Adrenal gland (tissue), 19 donors: ENCODE measurements at places on chromosomes 13 and 19.

DNA sequence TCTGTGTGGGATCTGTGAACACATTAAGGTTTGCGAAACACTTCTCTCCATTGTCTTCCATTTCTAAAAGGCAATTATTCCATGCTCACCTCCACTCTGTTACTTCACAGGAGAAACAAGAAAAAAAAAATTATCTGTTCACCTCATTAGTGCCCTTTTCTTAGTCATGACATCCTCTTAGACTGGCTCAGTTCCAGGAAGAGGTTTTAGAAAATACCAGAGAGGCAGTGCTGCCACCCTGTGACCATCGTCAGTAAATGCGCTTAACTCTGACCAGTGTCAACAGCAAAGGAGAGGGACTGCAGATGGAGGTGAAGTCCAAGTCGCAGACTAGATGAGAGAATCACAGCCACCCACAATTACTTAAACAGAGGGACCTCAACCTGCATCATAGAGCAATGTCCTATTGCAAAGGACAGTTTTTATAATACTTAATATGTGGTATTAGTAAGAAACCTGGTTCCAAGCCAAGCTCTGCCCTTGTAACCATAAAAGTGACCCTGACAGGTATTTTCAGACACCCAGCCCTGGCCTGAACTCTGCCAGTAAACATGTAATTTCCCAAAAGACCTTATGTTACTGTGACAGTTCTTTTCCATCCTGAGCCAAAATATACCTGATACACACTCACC lies 19.4 kb downstream of the CEACAM21 start:
- H3K36me3 ChIP-seq, result no peaks in the 10 kb centered on the region
- no peaks in the 10 kb centered on the region for H3K4me1 ChIP-seq
- DNase-seq, result peak; percentile 41

- peaks cover 16% of the 10 kb centered on the region for H3K4me1 ChIP-seq
- H3K27ac ChIP-seq, result peak within 1 kb of the TSS; percentile 4
- peak; percentile 78 for DNase-seq
- H3K4me3 ChIP-seq, result no peak within 1 kb of the TSS
- no peaks in the 10 kb centered on the region for H3K36me3 ChIP-seq
These were observed at the start of gene ARL11 for GRCh38 chr13:49627831-49628652. TSS of gene ARL11 (plus strand) at chr13:49628507. CDS start at chr13:49630448, 1,941 bp downstream.

GRCh38 chr19:8421484-8422461 lies 8.7 kb downstream of the MARCHF2 start:
- peaks cover 8% of the 10 kb centered on the region for H3K4me1 ChIP-seq
- H3K4me3 ChIP-seq, result no peak overlapping the region
- peak overlapping the region; percentile 16 for H3K27ac ChIP-seq

GRCh38 chr13:73870036-73870741 lies 264.0 kb downstream of the KLF12 start:
- H3K4me1 ChIP-seq, result no peaks in the 10 kb centered on the region
- no peak overlapping the region for H3K4me3 ChIP-seq
- no peaks in the 10 kb centered on the region for H3K27me3 ChIP-seq
- H3K27ac ChIP-seq, result no peak overlapping the region
- DNase-seq, result no peak

- no peaks in the 10 kb centered on the region for H3K27me3 ChIP-seq
- no peaks in the 10 kb centered on the region for H3K36me3 ChIP-seq
- no peak overlapping the region for H3K27ac ChIP-seq
- DNase-seq, result no peak
- H3K4me3 ChIP-seq, result no peak overlapping the region
- H3K4me1 ChIP-seq, result no peaks in the 10 kb centered on the region
These were observed 56.6 kb downstream of the FREM2 start for GRCh38 chr13:38743466-38743865.

- no peaks in the 10 kb centered on the region for H3K27me3 ChIP-seq
- H3K4me3 ChIP-seq, result no peak overlapping the region
- no peak overlapping the region for H3K27ac ChIP-seq
- H3K36me3 ChIP-seq, result no peaks in the 10 kb centered on the region
- H3K4me1 ChIP-seq, result no peaks in the 10 kb centered on the region
- DNase-seq, result peak; percentile 95
These were observed 21.1 kb downstream of the PRR36 start for GRCh38 chr19:7852851-7853769.

- H3K4me1 ChIP-seq, result peaks cover 6% of the 10 kb centered on the region
- DNase-seq, result no peak
- no peaks in the 10 kb centered on the region for H3K36me3 ChIP-seq
- H3K27ac ChIP-seq, result peak overlapping the region; percentile 26
- no peaks in the 10 kb centered on the region for H3K27me3 ChIP-seq
- no peak overlapping the region for H3K4me3 ChIP-seq
These were observed 6.3 kb upstream of the LRFN3 start for GRCh38 chr19:35929876-35930275.

DNA sequence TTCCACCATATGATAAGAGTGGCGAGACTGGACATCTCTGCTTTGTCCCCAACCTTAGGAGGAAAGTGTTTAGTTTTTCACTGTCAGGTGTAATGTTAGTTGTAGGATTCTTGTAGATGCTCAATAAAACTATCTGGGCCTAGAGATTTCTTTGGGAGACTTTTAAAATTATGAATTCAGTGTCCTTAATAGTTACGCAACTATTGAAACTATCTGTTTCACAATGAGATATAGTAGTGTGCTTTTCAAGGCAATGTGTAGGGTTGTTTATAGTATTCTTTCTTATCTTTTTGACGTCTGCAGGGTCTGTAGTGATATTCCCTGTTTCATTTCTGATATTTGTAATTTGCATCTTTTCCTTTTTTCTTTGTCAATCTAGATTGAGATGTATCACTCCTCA lies 33.2 kb upstream of the F7 start:
- no peak overlapping the region for H3K4me3 ChIP-seq
- H3K27ac ChIP-seq, result no peak overlapping the region
- H3K27me3 ChIP-seq, result no peaks in the 10 kb centered on the region
- no peaks in the 10 kb centered on the region for H3K36me3 ChIP-seq

DNA sequence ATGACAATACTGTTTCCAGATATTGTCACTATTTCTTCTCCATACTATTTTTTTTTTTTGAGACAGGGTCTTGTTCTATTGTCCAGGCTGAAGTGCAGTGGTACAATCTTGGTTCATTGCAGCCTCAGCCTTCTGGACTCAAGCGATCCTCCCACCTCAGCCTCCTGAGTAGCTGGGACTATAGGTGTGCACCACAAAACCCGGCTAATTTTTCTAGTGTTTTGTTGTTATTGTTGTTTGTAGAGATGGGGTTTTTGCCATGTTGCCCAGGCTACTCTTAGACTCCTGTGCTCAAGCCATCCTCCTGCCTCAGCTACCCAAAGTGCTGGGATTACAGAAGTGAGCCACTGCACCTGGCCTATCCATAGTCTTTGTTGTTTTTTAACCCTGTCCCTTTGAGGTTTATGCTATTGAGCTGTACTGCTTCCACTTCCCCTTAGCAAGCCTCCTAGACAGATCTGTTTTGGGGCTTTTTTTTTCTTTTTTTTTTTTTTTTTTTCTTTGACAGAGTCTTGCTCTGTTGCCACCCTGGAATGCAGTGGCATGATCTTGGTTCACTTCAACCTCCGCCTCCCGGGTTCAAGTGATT lies 27.6 kb upstream of the MAP3K10 start:
- no peaks in the 10 kb centered on the region for H3K4me1 ChIP-seq
- DNase-seq, result no peak
- H3K27ac ChIP-seq, result no peak overlapping the region
- no peaks in the 10 kb centered on the region for H3K27me3 ChIP-seq
- H3K36me3 ChIP-seq, result no peaks in the 10 kb centered on the region

GRCh38 chr13:71209217-71209616 lies 657.8 kb downstream of the DACH1 start:
- H3K4me3 ChIP-seq, result no peak overlapping the region
- H3K27ac ChIP-seq, result no peak overlapping the region
- H3K4me1 ChIP-seq, result no peaks in the 10 kb centered on the region
- H3K36me3 ChIP-seq, result no peaks in the 10 kb centered on the region
- no peak for DNase-seq

GRCh38 chr13:52749419-52749818 lies 9.8 kb upstream of the CNMD start:
- DNase-seq, result no peak
- no peak overlapping the region for H3K27ac ChIP-seq
- no peaks in the 10 kb centered on the region for H3K36me3 ChIP-seq
- no peak overlapping the region for H3K4me3 ChIP-seq

- H3K36me3 ChIP-seq, result no peaks in the 10 kb centered on the region
- no peaks in the 10 kb centered on the region for H3K4me1 ChIP-seq
- no peak overlapping the region for H3K4me3 ChIP-seq
- no peaks in the 10 kb centered on the region for H3K27me3 ChIP-seq
- no peak for DNase-seq
These were observed 12.0 kb upstream of the USP12 start for GRCh38 chr13:27183561-27184147.

- H3K27ac ChIP-seq, result no peak overlapping the region
- H3K27me3 ChIP-seq, result peaks cover 4% of the 10 kb centered on the region
- H3K4me1 ChIP-seq, result no peaks in the 10 kb centered on the region
- DNase-seq, result peak; percentile 59
- H3K4me3 ChIP-seq, result no peak overlapping the region
- H3K36me3 ChIP-seq, result no peaks in the 10 kb centered on the region
These were observed 28.8 kb upstream of the TUBGCP3 start for GRCh38 chr13:112616586-112617362.

- H3K36me3 ChIP-seq, result no peaks in the 10 kb centered on the region
- H3K27me3 ChIP-seq, result no peaks in the 10 kb centered on the region
- DNase-seq, result no peak
- H3K27ac ChIP-seq, result no peak overlapping the region
- H3K4me1 ChIP-seq, result peaks cover 14% of the 10 kb centered on the region
These were observed 28.8 kb upstream of the INTS6 start for GRCh38 chr13:51481656-51482055.

DNA sequence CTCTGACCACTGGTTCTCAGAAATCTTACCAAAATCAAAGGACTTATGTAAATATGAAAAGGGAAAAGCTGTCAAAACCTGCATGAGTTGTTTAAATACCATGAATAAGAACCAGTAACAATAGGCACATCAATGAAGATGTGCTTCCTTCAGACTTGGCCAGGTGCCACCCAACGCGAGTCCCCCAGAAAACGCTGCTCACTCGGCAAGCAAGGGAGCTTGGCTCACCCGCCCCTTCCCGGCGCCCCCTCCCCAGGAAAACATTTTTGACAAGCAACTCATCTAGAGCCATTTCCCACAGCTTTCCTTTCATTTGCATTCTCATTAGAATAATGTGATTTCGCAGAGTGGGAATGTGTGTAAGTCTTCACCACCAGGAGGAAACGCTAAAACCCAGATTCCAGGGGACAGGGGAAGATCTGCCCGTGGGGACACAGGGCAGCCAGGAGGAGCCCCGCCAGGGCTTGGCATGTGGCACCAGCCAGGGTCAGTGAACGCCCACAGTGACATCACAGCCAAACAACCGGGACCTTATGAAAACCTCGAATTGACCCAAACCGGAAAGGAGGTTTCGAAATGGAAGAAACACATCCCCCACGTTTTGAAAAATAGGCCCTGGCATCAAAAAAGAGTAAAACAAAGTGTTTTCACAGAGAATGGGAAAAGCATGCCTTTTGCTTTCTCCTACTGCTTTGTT lies 366.2 kb upstream of the TSHZ3 start:
- H3K4me1 ChIP-seq, result no peaks in the 10 kb centered on the region
- H3K27me3 ChIP-seq, result peaks cover 8% of the 10 kb centered on the region
- H3K4me3 ChIP-seq, result no peak overlapping the region
- no peak overlapping the region for H3K27ac ChIP-seq
- H3K36me3 ChIP-seq, result no peaks in the 10 kb centered on the region
- peak; percentile 10 for DNase-seq

- no peaks in the 10 kb centered on the region for H3K4me1 ChIP-seq
- H3K27ac ChIP-seq, result no peak overlapping the region
- H3K36me3 ChIP-seq, result no peaks in the 10 kb centered on the region
- no peak for DNase-seq
- H3K27me3 ChIP-seq, result no peaks in the 10 kb centered on the region
These were observed 21.4 kb downstream of the PABPC3 start for GRCh38 chr13:25117312-25117711.

GRCh38 chr13:40102360-40102727 lies 446.9 kb downstream of the COG6 start:
- H3K36me3 ChIP-seq, result no peaks in the 10 kb centered on the region
- no peak for DNase-seq
- no peaks in the 10 kb centered on the region for H3K27me3 ChIP-seq
- H3K27ac ChIP-seq, result no peak overlapping the region
- H3K4me1 ChIP-seq, result peaks cover 3% of the 10 kb centered on the region

- H3K36me3 ChIP-seq, result no peaks in the 10 kb centered on the region
- H3K4me1 ChIP-seq, result no peaks in the 10 kb centered on the region
- H3K4me3 ChIP-seq, result no peak overlapping the region
- H3K27me3 ChIP-seq, result peaks cover 7% of the 10 kb centered on the region
- H3K27ac ChIP-seq, result no peak overlapping the region
These were observed 274.8 kb downstream of the TEX29 start for GRCh38 chr13:111595276-111595675.

DNA sequence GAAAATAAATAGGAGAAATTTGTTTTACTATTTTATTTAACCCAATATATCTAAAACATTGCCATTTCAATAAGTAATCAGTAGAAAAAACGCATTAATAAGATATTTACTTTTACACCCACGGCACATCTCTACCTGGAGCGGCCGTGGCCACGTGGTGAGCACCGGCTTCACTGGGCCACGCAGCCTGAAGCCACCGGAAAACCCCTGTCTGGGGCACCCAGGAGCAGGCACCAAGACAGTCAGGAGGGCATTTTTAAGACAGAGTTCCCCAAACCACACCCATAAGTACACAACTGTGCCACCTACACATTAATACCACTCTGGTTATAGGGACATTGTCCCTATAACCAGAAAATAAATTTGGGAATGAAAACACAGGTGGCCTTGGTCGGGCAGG lies 80.9 kb downstream of the SPACA7 start:
- no peaks in the 10 kb centered on the region for H3K4me1 ChIP-seq
- H3K36me3 ChIP-seq, result no peaks in the 10 kb centered on the region
- no peak for DNase-seq
- no peak overlapping the region for H3K4me3 ChIP-seq
- no peaks in the 10 kb centered on the region for H3K27me3 ChIP-seq
- no peak overlapping the region for H3K27ac ChIP-seq

DNA sequence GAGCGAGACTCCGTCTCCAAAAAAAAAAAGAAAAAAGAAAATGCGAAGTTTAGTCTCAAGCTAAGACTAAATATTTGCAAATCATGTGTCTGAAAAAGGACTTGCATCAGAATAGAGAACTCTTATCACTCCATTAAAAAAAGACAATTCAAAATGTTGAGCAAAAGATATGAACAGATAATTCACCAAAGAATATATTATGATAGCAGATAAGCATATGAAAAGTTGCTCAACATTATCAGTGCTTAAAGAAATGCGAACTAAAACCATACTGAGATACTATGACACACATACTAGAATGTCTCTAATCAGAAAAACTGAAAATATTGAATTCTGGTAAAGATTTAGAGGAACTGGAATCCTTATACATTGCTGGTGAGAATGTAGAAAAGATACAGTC lies 38.7 kb upstream of the SACS start:
- DNase-seq, result no peak
- no peak overlapping the region for H3K4me3 ChIP-seq
- no peaks in the 10 kb centered on the region for H3K36me3 ChIP-seq
- H3K4me1 ChIP-seq, result peaks cover under 1% of the 10 kb centered on the region

- no peak overlapping the region for H3K27ac ChIP-seq
- no peaks in the 10 kb centered on the region for H3K4me1 ChIP-seq
- no peak overlapping the region for H3K4me3 ChIP-seq
- no peaks in the 10 kb centered on the region for H3K27me3 ChIP-seq
These were observed 155.7 kb upstream of the SOX1 start for GRCh38 chr13:111911121-111911720.

- no peaks in the 10 kb centered on the region for H3K36me3 ChIP-seq
- H3K27me3 ChIP-seq, result no peaks in the 10 kb centered on the region
- DNase-seq, result no peak
These were observed 15.9 kb downstream of the IRS2 start for GRCh38 chr13:109770436-109770835.
